NCI-H2171 treated with DMSO at 0.1 percent for 48 hours (cell line): ENCODE measurements at places on chromosomes 12 and 14.

- no peak for DNase-seq
Observed at GRCh38 chr14:65213316-65213715, 111.0 kb upstream of the MAX start.

DNA sequence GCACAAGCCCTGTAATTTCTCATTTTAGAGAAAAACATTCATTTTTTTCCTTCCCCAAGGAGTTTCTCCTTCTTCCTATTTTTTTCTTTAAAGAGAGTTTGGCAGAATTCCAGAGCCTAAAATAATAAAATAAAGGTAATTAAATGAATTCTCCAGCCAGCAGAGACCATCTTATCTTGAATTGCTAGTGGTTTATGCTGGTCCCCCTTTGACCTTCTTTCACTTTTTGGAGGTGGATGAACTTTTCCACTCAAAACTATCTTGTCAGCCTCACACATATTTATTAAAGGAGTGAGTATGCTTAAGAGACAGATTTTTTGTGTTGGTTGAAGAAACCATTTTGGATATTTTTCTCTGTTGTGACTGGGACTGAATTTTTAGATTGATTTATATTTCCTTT is 47.6 kb downstream of the ADIPOR2 start:
- no peak for DNase-seq

- no peak for DNase-seq
Observed at GRCh38 chr12:56115329-56115728, 1.1 kb upstream of the RPL41 start.

- DNase-seq, result no peak
Observed at GRCh38 chr14:74089251-74090020, 4.7 kb downstream of the LIN52 start.

DNA sequence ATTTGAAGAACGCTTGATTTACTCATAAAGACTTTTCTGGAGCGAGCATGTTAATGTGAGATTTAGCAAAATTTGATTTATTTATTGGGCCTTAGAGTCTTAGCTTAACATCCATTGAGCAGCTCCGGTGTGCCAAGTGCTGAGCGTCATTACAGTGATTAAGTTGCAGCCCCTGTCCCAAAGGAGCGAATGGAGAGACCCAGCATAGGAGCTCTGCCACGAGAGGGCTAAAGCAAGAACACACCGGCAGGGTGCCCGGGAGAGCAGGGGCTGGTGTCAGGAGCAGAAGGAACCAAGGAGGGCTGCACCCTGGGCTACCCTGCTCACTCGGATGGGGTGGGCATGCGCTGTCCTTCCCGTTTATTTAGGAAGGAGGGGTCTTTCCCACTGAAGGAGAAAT is 50.6 kb downstream of the PPP2R5C start:
- DNase-seq, result no peak
